ENCODE measurements at places on chromosomes 12 and 14.

DNA sequence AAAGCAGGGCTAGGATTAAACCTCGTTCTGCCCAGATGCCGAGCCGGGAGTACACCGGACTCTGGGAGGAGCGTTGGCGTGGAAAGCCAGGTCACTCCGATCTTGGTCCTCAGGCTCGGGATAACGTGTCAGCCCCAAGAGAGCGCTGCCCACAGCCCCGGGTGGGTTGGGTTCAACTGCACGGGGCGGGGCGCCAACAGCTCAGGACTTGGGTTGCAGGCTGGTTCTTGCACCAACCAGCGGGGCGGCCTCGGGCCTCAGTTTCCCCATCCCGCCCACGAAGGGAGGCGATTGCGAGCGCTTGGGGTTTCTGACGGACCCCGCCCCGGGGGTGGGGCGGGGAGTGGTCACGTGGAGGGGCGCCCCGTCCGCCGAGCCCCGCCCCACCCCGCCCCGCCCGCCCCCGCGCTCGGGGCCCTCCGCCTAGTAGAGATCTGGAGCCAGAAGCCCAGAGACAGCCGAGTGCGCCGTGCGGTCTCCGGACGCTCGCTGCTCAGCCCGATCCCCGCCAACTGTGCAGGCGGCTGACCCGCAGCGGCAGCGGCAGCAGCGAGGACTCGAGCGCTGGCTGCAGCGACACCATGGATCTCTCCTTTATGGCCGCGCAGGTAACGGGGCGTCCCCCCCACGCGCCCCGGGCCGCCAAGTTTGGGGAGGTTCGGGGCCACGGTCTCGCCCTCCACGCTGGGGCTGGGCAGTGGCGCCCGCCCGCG lies at the start of gene C14orf132:
Gene C14orf132, plus strand, starts transcription at position 443 of the 713 bp plus-strand sequence. Its CDS starts 139 bp downstream, at position 582.
- DNase-seq = peak; percentile 40

DNA sequence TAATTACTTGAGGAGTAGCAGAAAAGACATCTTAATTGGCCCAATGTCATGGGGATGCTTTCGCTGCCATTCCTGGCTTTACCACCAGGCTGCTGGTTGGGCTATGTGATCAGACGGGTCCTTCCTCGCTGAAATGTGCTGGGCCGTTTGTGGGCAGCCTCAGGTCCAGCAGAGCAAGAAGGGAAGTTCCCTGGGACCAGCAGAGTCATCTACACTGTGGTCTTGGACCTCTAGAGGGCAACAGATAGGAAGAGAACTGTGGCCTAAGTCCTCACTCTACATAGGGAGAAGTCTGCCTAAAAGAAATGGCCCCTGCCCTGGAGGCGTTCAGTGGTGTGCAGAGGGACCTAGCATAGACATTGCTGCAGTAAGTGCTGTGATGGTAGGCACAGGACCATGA lies 10.9 kb downstream of the EVL start:
- no peak for DNase-seq

- no peak for DNase-seq
Observed at GRCh38 chr14:61599942-61600341, 95.4 kb upstream of the HIF1A start.

DNA sequence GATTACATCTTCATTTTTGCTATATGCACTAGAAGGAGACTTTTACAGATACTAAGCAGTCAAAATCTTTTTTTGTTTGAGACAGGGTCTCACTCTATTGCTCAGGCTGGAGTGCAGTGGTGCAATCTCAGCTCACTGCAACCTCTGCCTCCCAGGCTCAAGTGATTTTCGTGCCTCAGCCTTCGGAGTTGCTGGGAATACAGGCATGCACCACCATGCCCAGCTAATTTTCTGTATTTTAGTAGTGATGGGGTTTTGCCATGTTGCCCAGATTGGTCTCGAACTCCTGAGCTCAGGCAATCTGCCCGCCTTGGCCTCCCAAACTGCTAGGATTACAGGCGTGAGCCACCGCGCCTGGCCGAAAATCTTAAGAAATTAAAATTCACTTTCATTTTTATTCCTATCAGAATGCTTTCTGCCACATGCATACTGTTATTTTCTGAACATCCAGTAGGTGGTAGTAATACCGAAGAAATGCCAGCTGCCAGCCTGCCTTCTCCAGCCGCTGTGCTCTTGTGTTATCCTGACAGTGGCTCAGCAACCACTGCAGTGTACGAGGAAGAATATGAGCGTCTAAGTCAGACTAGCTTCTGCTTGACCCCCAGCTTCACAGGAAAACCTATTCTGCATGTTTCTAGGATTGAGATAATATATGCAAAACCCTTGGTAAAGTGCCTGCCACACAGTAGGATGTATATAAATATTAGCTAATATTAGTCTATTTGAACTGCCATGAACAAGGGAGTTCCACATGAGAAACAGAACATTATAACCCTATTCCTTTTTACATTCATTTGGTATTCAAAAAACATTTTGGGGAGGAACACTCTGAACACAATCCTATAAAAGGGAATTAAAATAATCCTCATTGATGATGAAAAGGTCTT lies 54.2 kb downstream of the RPAP3 start:
- DNase-seq = no peak

GRCh38 chr14:74846968-74847665 lies 28.8 kb downstream of the PROX2 start:
- DNase-seq = no peak

DNA sequence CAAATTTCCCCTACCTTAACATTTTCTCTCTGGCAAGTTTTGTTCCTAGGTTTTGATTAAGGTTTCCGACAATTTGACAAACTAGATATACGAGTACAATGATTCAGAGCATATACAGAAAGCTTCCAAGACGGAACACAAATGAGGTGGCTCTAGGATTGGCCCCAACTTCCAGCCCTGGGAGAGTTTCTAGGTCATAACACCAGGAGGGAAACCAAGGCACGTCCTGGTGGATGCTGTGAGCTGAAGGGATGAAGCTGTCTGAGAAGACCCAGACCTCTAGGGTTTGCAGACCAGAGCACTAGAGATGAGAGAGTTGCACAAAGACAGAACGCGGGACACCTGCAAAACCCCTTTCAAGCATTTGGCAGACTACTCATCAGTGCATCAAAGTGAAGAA lies 51.5 kb upstream of the CAND1 start:
- no peak for DNase-seq

- no peak for DNase-seq
Observed at GRCh38 chr14:96257900-96258299, 1.9 kb downstream of the BDKRB1 start.

DNA sequence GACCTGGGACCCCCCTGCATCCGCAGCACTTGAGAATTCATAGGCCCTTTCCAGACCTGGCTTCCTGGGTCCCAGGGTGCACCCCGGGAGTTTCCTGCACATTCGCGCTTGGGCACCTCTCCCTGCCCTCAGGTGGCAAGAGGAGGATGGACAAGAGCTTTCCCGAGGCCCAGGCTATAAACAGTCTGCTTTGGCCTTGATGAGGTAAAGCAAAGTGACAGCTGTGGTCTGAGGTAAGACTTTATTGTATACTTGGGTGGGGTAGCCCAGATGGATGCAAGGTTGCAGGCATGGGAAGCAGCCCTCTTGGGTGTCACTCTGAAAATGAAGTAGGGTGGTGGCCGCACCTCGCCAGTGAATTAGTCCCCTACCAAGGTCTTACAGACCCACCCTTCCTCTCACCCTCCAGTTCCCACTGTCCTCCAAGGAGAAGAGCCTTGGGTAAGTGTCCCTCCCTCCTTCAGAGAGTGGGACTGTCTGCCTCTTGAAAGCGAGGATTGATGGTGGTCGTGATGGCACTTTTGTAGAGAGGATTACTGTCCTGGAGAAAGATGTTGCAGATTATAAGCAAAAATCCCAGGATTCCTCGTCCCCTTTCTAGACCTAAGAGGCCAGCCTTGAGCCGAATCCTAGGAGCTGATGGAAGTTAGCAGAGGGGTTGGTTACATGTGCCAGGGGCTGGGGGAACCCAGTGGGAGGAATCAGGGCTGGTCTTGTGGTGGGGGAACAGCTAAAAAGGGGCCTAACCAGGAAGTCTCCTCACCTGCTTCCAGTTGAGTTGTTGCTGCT lies 10.6 kb upstream of the CSAD start:
- DNase-seq = no peak

GRCh38 chr12:131591136-131591535 lies 119.8 kb upstream of the SFSWAP start:
- no peak for DNase-seq

DNA sequence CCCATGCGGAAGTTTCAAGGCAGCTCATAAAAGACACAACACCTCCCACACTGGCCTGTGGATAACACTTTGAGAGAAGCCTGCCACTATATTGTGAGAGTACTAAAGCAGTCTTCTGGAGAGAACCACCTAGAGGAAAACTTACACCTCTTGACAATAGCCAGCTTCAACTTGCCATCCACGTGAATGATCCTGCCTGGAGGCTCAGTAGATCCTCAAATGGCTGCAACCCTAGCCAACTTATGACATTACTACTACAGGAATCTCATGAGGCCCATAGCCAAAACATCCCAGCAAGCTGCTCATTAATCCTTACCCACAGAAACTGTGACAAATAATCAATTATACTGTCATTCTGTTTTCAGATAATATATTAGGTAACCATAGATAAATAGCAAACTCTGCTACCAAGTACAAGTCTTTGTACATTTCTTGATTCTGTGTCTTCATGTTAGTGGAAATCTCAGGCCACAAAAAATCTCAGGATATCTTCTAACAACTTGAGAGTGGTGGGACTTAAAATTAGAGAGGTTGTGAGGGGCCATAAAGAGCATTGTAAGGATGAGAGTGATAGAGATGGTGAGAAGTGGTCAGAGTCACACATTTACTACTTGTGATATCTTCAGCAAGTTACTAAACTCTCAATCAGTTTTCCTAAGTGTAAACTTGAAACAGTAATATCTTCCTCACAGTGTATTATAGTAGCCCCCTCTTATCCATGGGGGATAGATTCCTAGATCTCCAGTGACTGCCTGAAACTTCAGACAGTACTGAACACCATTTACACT lies 368.0 kb downstream of the C12orf50 start:
- no peak for DNase-seq

DNA sequence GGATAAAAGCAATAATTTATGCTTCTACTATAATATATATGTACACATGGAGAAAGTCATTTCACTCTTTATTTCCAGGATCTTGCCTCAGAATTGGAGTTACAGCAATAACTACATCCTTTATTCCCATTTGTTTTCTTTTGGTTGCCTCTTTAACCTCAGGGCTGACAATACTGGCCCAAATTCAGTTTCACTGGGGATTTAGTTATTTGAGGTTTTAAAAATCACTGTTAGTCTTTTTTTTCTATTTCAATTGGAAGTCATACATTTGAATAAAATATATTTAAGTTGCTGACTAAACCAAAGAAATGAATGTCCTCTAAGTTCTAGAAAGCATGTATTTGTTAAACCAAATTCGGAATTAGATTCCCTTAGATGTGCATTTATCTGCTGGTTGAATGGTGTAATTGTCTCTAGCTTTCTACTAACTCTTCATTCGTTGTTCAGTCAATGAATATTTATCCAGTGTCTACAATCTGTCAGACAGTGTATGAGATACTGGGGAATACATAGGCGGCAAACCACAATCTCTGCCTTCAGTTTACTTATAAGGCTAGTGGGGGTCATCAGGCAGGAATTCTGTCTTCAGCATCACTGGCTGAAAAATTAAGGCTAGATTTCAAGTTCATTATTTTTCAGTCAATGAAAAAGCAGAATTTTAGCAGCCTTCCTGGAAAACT lies 190.8 kb upstream of the ARHGAP5 start:
- DNase-seq = no peak

DNA sequence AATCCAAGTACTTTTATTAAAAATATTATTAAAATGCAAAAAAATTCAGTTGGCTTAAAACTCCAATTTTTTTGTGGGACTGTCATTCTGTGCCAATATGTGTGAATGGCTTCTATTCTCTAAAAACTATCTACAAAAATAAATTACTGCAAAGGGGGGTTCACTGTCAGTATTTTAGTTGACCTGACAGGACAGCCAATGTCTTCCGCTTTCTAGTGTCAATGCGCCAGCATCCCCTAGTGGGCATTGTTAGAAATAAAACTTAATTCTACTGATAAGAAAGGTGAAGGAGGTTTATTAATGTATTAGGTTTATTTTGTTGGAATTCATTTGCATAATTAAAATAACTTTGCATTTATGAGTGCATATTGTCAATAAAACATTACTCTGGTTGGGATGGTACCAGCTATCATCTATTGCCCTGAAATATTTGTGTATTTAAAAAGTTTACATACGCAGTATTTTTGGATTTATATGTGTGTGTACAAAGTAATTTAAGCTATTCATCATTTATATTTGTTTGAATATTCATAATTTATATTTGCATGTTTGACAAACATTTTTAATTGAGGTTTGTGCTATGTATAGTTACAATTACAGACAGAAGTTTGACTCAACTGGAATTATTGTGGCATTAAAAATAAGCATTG lies 527.2 kb downstream of the FLRT2 start:
- DNase-seq = no peak

DNA sequence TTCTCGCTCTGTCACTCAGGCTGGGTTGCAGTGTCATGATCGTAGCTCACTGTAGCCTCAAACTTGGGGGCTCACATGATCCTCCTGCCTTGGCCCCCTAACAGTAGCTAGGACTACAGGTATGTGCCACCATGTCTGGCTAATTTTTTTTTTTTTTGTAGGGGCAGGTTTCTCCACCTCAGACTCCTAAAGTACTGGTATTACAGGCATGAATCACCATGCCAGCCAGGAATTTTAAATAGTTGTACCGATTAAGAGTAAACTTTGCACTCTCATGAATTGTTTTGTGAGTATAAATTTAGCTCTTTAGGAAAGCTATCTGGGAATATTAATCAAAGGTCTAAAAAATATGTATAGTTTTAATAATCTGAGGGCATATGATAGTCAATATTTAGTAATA lies 25.5 kb downstream of the YEATS4 start:
- DNase-seq = no peak

GRCh38 chr12:59716043-59716442 lies 120.2 kb downstream of the SLC16A7 start:
- DNase-seq = no peak

DNA sequence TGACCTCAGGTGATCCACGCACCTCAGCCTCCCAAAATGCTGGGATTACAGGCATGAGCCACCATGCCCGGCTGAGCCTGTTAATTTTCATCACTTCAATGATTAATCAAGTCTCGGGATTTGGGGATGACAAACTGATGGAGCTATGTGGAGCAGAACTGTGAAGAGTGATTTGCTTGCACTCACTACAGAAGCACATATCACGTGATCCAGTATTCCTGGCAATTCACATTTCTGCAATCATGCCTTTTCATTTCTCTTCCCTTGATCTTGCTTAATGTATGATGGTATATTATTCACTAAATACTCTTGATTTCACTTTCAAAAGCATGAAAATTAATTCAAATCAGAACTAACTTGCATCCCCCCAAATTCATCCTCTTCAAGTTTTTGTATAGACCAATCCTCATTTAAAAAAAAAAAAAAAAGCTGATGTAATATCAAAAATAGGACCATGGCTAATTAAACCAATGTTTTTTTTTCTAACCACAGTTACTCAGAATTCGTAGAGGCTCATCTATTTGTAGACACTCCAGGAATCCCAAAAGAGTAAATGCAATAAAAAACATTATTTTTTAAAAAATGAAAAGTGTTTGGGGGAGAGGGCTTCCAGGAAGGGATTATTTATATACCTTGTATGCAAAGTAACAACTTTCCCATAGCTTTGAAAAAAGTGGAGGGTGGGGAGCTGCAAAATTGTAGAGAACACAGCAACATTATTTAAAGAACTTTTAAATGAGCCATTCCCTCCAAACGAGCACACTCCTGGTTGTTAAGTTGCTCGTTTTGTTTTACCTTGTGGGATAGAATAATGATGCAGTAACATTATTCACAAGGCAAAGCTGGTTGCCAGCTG lies 7.0 kb upstream of the ATXN2 start:
- DNase-seq = no peak

- DNase-seq = no peak
Observed at GRCh38 chr12:46787496-46788055, 38.2 kb downstream of the SLC38A4 start.

All from GM12892 (cell line).